ENCODE measurements at places on chromosomes 6 and 20. TPM values are rescaled to one million over a fixed set of nuclear protein-coding genes. Genes with fewer than 3 reads are reported as not detected.

CGA gene
- total RNA-seq = 0.48 TPM

MC3R gene
- total RNA-seq = not detected

RAET1L gene
- 0.44 TPM for total RNA-seq

LAMA2 gene
- total RNA-seq = 0.31 TPM

SLC52A3 gene
- 0.38 TPM for total RNA-seq

BTBD9 gene
- 1.9 TPM for total RNA-seq

All from A549 treated with GW870086 at 1 μM for 4 hours (cell line).